ENCODE measurements at places on chromosomes 11 and 22. TPM values are rescaled to one million over a fixed set of nuclear protein-coding genes. Genes with fewer than 3 reads are reported as not detected.

Gene FGF4
- total RNA-seq: not detected

Gene FADD
- 49.7 TPM for total RNA-seq

Gene UBXN1
- 52.7 TPM for total RNA-seq

Gene SMC1B
- total RNA-seq: not detected

Gene TAF1D
- 181 TPM for total RNA-seq

Gene ALKBH8
- 6.5 TPM for total RNA-seq

Gene KRTAP5-10
- not detected for total RNA-seq

Gene CSNK1E
- 145 TPM for total RNA-seq

- no peak for DNase-seq
Measured at GRCh38 chr11:126597041-126597440, 241.6 kb downstream of the ST3GAL4 start.

DNA sequence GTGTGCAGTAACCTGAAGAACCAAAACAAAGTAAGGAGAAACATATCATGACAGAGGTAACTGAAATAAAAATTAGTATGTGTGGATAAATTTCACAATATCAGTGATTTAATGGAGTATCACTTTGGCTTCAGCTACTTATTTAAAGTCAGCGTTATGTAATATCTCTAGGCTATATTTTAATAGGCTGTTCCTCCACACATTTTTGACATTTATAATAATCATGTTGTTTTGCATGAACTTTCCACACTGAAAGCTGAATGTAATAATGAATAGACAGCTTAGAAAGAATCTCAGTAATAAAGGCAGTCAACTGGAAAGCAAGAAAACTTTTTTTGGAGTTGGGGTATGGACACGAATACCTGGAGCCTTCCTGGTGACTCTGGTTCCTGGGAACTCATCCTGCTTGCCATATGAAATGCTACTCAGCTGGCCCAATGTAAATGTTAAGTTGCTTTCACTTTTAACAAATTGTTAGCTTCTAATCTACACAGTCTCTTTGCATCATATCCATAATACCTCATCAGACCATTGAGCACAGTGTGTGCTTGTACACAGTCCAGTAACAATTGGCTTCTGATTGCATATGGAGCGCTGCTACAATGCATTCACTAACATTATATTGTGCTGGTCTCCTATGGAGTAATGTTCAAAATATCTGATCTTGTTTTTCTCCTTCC, 257.7 kb downstream of the SOX6 start:
- DNase-seq: peak; percentile 28

DNA sequence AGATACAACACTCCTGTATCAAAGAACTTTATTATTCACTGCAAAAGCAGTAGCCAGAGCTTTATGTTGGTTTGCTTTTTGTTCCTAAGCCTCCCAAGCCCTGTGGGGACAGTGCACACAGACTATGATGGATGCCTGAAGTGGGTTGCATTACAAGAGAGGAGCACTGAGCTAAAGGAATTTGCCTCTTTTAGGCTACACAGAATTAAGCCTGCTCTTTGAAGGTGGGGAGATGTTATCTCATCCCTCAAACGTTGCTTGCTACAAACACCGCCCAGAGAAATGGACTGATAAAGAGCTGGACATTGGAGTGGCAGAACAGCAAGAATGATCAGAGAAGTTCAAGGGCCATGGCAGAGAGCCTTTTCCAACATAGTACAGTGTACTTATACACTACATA, 2.5 kb upstream of the POGLUT3 start:
- no peak for DNase-seq

- no peak for DNase-seq
Measured at GRCh38 chr11:8213376-8213775, 44.6 kb upstream of the RIC3 start.

DNA sequence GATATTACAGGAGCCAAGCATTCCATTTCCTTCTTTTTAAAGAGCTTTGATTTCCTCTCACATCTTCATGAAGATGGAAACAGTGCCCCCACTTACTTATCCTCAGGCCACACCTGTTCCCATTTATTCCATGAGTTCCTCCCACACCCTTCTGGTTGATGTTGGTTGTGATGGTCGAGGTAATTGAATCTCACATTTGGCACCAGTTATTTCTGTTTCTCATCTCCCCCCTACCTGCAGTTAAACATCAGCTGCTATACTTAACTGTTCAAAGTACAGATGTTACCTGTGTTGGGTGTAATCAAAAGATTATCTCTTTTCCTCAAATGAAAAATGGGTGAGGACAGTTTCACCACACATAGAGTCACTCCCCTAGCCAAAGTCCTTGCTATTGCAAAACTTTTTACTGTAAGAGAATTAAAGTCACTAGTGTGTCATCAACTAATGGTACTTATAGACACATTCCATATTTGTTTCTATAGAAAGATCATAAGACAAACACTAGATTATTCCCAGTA, 1.9 kb downstream of the TMEM45B start:
- no peak for DNase-seq

- no peak for DNase-seq
Measured at GRCh38 chr22:34356481-34356880, 436.2 kb upstream of the LARGE1 start.

DNA sequence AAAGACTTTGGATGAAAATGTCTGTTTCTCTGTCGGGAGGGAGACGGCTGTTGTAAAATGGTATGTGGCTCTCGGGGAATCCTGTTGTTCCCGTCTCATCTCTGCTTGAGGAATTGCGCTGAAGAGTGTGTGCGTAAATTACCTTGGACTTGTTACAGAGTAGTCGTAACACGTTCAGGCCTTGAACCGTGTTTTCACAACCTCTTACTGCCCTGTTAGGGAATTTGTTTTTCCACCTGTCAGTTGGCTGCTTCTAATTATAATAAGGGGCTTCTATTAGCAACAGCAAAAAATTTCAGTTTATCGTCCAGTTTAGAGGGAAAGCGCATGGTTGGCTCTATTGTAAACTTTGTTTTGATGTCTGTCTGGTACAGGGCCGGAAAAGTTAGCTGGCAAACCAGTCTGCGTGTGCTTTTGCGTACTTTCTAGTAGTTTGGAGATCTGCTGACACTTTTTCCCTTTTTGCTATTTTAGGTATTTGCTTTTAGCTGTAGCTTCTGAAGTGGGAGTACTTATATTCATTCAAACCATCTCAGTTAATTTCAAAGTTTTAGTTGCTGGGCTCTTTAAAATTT, 1.5 kb downstream of the HIPK3 start:
- DNase-seq: no peak

GRCh38 chr11:36349351-36350136, 53.5 kb downstream of the PRR5L start:
- DNase-seq: no peak

GRCh38 chr22:50035131-50035881, 22.7 kb upstream of the IL17REL start:
- DNase-seq: no peak

DNA sequence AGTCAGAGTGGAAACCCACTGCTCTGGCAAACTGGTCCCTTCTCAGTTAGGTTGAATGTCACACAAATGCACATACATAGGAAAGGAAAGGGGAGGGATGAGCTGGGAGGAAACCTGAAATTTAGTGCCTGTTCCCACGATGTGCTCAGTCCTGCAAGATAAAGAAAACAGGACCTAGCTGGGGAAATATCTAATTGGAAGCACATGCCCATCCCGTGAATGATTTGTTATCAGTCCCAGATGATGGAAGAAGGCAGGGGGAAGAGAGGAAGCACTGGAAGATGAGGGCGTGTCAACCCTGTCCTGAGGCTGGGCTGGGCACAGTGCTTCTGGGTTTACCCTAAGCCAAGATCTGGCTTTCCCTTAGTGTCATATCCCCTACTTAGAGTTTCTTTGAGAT, 173.9 kb downstream of the NAV2 start:
- no peak for DNase-seq

GRCh38 chr11:46275964-46276641, 1.4 kb upstream of the CREB3L1 start:
- DNase-seq: peak; percentile 56

DNA sequence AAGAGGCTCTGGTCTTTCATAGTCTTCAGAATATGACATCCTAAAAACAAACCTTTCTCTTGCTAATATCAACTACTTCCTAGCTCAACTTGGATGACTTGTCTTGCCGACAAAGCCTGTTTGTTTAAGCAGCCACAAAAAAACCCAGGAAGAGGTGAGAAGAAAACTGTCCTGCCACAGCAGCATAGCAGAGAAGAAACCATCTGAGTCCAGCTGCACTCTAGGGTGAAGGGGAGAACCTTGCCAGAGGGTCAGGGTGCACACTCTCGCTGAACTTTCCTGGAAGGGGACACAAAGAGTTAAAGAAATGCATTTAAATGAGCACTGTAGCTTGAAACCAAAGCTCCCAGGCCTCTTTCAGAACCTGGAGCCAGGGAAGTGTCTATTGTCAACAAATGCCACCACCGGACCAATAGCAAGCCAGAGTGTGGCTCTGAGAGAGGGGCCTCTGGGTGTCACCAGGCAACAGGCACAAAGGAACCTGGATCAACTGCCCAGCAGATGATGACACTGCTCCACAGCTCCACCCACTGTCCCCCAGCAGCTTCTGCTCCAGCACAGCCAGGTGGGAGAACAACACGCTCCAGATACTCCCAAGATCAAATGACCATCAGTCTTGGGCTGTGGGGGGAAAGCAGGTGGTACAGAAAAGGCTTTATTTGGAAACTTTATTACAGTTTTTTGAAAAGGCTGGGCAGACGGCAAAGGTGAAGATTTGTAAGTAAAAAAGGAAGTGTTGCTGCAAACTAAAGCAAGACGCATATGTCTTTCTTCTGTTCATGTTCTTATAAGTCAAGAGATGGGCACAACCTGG, 105.7 kb downstream of the RASSF10 start:
- DNase-seq: no peak

GRCh38 chr11:80451105-80451504, 1010.3 kb upstream of the TENM4 start:
- DNase-seq: no peak

DNA sequence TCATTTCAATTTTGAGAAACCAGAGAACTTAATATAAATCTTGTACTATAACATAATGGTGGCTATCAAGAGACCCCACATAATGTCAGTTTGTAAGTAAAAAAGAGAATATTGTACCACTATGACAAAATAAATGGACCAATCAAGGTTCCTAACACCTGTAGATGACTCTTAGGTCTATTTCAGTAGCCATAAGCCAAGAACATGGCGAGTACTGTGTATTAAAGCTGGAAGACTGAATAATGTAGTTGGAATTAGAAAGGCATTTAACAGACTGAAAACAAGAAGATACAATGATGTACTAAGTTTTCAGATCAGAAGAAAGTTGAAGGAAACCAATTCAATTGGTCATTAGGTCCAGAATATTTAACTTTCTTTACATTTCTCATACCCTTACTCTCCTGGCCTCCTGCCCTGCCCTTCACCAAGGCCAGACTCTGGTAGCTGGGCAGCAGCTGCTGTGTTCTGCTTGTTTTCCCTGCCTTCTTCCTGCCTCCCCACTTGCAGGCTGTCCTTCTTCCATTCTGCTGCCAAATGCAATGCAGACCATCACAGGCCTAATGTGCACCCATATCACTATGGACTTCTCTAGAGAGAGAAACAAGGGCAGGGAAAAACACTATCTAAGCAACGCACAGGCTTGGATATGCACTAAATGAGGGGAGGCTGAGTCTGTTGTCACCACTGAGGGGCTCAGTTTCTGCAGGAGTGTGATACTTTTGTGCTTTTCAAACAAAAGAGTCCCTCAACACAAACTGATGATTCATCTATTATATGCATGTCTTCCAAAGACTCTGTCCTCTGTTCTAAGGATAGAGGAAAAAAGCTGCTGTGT, 60.1 kb downstream of the RAB30 start:
- DNase-seq: no peak

GRCh38 chr11:105786741-105787140, 176.9 kb downstream of the GRIA4 start:
- no peak for DNase-seq

DNA sequence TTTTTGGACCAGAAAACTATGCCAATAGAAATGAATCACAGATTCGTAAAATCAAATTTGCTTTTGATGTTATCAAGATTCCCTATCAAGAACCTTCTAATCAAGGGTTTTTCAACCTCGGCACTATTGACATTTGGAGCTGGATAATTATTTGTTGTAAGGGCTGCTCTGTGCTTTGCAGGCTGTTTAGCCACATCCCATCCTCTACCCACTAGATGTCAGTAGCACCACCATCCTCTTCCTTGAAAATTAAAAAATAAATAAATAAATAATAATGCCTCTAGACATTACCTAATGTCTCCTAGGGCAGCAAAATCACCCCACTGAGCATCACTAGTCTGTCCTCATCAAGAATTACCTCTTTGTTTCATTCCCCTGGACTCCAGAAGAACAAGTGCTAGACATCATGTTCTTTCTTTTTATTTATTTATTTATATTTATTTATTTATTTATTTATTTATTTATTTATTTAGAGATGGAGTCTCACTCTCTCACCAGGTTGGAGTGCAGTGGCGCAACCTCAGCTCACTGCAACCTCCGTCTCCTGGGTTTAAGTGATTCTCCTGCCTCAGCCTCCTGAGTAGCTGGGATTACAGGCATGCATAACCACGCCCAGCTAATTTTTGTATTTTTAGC, 744.7 kb downstream of the KCNA4 start:
- DNase-seq: peak; percentile 40

GRCh38 chr22:37994049-37994448, 9.7 kb upstream of the SOX10 start:
- no peak for DNase-seq

DNA sequence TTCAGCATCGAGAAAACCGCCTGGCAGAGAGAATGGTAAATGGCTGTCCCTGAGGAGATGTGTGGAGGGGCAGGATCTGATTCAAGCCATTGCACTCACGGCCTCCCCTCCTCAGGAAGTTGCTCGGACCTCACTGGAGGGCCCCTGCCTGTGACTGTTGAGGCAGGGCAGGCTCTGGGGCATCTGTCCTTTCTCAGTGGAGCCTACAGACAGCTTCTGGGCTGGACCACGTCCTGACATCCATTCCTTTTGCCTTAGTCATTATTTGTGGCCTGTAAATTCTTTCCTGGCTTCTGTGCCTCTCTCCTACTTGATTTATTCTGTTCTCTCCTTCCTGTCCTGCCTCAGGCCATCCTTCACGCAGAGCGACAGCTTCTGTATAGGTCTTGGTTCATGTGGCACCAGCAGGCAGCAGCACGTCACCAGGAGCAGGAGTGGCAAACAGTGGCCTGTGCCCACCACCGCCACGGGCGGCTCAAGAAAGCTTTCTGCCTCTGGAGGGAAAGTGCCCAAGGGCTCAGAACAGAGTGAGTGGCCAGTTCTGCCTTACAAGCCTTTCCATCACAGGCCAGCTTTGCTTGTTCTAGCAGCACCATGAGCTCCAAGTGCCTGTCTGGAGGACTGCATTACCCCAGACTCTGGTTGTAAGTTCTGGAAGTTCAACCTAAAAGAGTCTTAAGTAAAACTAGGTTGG, 59.6 kb downstream of the PISD start:
- DNase-seq: peak; percentile 98
